ENCODE measurements at places on chromosomes 5 and 9. TPM values are rescaled to one million over a fixed set of nuclear protein-coding genes. Genes with fewer than 3 reads are reported as not detected.

Gene BTNL3
- total RNA-seq: not detected

Gene ACOT12
- not detected for total RNA-seq

Gene PCA3
- not detected for total RNA-seq

Gene GAS1
- total RNA-seq: not detected

Gene PKN3
- 7.8 TPM for total RNA-seq

Gene KIF20A
- 57.2 TPM for total RNA-seq

Gene CD274
- 24.6 TPM for total RNA-seq

Gene OMD
- total RNA-seq: not detected

Gene LRRTM2
- not detected for total RNA-seq
